ENCODE measurements at places on chromosomes 16 and 17.

- peak; percentile 34 for DNase-seq
Observed at GRCh38 chr17:32283745-32284201, 18.1 kb downstream of the RHBDL3 start.

DNA sequence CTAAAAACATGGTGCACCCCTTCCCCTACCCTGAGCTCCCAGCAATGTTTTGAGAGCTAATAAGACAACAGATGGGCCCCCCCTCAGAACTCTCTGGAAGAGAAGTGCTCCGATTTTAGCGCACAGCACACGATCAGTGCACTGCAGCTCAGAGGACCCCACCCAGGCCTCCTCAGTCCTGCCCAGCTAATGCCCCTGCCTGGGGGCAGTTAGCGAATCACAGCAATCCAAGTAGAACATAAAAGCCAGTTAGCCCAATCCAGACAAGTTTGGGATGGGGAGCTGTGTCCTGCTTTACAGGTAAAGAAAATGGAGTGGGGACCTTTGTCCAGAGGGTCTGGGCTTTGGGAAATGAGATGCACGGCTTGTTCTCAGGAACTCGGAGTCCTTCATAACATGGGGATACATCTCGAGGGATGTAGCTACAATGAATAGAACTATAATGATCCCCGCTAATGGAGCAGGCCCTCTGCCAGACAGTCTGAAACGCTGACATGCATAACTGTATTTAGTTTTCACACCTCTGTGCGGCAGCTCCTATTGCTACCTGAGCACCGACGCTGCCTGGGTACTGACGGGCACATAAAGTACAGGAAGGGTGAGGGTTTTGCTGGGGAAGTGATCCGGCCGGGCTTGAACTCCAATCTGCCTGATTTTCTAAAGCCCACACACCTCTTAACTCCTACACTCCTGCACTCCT is 29.7 kb upstream of the CDC42EP4 start:
- DNase-seq: no peak

GRCh38 chr17:46157443-46158062 is 35.7 kb downstream of the KANSL1 start:
- DNase-seq: no peak

DNA sequence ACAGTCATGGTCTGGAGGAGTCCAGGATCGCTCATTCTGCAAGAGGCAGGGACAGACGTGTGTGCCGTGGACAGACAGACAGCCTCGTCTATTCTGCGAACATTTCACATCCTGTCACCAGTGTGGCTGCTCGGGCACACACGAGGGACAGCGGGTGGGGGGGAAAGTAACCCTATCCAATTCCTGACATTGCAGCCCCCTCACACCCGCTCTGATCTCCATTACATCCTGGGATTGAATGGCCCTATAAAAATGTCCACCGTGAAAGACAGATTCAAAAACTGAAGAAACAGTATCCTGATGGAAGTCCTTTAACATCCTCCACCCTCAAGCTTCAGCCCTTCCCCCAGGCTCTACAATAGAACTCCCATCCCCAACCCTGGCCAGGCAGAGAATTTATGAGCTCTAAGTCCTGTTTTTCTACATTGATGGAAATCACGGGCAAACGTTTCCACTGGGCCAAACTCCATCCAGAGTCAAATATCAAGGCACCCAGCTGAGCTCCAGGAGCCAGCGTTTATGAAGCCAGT is 39.4 kb downstream of the HS3ST3A1 start:
- DNase-seq: no peak

DNA sequence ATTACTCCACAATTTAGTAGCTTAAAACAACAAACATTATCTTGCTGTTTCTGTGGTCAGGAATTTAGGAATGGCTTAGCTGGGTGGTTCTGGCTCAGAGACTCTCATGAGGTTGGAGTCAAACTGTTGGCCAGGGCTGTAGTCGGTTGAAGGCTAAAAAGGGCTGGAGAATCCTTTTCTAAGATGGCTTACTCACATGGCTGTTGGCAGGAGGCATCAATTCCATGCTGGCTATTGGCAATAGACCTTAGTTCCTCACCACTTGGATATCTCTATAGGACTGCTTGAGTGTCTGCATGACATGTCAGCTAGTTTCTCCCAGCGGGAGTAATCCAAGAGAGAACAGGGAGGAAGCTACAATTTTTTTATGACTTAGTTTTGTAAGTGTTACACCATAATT is 6.6 kb upstream of the EFCAB13 start:
- DNase-seq: no peak

DNA sequence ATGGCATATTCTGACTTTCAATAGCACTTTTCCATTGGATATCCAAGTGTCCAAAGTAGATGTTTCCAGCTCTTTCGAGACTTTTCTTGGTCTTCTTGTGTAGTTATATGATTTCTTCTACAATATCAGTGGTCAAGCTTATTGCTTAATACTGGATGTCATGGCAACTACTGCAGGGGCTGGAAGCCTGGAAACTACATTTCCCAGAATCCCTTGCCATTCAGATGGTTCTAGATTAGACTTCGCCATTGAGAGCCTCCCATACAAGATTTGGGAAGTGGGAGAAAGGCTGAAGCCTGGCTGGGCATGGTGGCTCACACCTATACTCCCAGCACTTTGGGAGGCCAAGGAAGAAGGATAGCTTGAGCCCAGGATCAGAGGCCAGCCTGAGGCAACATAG is 153.6 kb downstream of the C16orf95 start:
- no peak for DNase-seq

DNA sequence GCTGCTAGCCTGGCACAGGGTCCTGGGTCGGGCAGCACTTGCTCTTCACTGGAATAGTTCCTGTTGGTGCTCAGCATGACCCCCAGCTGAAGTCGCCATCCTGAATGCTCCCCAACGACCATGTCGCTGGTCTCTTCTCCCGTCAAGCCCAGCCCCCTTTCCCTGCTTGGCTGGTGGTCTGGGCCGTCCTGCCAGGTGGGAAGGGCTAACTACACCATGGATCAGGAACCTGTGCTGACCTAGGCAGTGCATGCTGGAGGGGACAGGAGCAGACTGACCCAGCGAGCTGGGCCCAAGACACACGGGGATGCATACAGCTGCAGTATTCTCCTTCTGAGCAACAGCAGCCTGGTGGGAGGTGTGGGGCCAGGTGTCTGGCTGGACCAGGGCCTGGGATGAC is 9.2 kb upstream of the SREBF1 start:
- DNase-seq: no peak

All from amygdala (tissue), 56 donors.